ENCODE measurements at places on chromosomes 4 and X. TPM values are rescaled to one million over a fixed set of nuclear protein-coding genes. Genes with fewer than 3 reads are reported as not detected.

DNA sequence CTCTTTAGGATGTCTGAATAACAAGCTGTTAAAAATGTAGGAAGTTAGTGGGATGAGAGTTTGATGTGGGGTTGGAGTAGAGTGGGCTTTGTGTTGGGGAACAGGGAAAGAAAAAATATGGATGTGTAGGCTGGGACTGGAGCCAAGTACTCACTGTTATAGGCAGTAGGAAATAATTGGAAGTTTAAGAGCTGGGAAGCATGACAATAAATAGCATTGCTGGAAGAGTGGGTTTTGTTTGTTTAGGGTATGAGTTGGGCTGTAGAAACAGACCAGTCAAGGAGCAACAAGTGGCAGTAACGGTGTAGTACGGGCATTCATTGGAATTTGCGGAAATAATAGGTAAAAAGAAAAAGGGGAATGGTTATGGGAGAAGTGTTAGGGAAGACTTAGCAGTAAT lies 81.6 kb downstream of the KDM6A start:
- DNase-seq, result no peak

DNA sequence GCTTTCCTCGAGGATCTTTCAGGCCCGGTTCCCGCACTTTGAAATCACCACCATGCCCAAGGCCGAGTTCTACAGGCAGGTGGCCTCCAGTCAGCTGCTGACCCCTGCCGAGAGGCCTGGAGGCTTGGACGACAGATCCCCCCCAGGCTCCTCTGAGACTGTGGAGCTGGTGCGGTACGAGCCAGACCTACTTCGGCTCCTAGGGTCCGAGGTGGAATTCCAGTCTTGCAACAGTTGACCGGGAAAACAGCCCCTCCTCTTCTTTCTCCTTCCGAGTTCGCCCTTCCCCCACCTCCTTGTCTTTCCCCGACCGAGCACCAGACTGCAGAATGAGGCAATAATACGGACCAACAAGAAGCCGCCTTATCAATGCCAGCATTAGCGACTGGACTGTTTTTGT lies 54.4 kb downstream of the ELF4 start:
- DNase-seq, result no peak

- no peak for DNase-seq
Observed at GRCh38 chrX:132378281-132378680, 110.6 kb downstream of the MBNL3 start.

DNA sequence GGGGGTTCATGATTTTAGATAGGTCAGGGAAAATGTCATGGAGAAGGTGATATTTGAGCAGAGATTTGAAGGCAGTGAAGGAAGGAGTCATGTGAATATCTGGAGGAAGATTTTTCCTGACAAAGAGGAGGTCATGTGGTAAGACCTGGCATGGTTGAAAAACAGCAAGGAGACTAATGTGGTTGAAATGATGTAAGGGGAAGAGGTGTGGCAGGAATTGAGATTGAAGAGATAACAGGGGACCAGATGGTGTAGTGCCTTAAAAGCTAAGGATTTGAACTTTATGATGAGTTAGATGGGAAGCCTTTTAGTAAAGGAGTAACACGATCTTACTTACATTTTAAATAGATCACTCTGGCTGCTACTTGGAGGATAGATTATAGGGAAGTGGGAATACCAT lies 210.9 kb downstream of the RTL9 start:
- no peak for DNase-seq

DNA sequence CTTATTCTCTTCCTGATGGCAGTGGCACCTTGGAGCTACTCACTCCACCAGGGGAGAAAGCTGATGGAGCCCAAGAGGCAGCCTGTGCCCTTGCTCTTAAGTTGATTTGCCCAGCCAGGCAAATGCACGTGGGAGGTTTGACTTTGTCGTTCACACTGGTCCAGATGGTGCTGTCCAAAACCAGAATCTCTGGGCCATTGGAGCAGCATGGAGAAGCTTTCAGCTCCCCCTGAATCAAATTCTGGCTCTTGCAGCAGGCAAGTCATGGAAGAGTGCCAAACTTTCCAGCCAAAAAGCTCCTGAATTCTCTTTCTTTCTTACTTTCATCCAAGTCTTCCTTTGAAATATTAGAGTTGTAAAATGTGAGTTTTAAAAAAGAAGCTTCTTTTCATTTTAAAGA lies 970.4 kb downstream of the RPA4 start:
- peak; percentile 18 for DNase-seq

- no peak for DNase-seq
Observed at GRCh38 chrX:112835019-112835418, 5.6 kb downstream of the AMOT start.

DNA sequence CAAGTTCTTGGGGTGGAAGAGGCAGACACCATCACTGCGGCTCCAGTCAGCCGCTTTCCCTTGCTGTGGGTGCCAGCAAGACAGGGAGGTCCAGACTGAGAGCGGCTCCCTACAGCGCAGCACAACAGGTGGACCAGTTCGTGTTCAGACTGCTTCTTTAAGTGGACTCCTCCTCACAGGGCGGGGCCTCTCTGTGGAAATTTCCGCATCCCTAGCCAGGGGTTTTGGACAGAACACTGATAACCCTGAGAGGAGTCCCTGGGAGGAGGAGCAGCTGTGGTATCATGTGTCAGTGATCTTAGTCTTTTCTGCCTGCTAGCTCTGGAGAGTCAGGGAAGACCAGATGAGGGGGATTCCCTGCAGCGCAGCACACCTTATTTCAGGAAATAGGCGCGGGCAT lies 48.5 kb downstream of the MAGEC2 start:
- no peak for DNase-seq

GRCh38 chr4:90582087-90582486 lies 454.9 kb downstream of the CCSER1 start:
- DNase-seq, result no peak

- DNase-seq, result no peak
Observed at GRCh38 chr4:48129307-48130014, 4.6 kb downstream of the TXK start.

DNA sequence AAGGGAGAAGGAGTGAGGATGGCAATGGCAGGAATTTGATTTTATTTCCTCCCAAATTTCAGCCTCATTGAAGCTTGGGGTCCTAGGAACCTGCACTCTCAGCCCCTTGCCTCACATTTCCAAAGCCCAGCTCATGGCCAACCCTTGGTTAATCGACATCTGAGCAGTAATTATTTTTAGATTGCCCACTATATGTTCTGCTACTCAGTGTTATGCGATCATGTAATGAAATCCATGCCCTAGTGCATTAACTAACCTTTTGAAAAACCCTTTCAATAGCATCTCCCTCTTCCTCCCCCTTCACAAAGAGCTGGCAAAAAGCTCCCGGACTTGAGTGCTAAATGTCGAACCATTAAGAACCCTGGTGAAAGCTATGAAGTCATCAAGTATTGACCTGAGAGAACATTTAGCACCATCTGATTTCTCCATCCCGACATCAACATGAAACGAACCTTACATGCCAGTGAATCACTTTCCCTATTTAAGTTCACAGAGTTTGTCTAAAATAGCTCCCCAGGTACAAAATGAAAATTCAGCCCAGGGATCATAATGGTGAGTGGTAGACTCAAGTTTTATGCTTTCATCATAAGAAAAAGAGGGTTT lies 59.2 kb upstream of the RPS6KA3 start:
- no peak for DNase-seq

DNA sequence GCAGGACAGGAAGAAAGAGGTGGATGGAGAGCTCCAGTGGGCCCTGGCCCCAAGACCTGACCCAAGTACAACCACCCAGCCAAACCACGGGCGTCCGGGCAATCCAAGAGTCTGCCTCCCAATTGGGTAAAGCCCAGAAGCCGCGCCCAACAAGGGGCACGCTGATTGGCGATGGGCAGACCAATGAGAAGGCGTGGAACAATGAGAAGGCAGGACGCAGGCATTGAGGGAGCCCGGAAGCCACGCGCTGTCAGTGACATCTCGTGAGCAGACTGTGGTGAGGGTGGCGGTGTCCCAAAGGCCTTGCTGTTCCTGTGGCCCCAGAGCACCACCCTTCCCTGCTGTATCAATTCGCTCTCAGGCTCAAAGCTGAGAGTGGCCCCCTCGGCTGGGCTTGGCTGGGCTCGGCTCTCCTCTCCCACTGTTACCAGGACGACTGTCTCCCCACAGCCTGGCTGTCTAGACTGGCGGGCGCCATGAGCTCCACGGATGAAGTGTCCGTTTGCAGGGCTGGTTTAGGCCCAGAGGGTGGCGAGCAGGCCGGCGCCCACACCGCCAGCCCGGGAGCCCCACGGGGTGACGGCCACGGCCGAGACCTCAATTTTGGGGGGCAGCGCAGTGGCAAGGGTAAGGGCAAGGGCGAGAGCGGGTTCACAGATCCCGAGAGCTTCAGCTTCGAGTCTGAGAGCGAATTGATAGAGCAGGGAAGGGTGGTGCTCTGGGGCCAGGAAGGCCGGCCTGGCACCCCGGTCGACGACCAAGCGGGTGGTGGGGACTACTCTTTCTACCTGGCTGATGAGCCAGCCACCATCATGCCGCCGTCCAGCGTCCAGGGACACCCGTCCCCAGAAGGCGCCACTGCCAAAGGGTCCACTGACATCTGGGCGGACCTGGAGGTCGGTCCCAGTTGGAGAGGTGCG lies at the start of gene LOC101059915:
TSS of gene LOC101059915 (plus strand) at position 219 of the 920 bp plus-strand sequence.
- DNase-seq, result no peak

DNA sequence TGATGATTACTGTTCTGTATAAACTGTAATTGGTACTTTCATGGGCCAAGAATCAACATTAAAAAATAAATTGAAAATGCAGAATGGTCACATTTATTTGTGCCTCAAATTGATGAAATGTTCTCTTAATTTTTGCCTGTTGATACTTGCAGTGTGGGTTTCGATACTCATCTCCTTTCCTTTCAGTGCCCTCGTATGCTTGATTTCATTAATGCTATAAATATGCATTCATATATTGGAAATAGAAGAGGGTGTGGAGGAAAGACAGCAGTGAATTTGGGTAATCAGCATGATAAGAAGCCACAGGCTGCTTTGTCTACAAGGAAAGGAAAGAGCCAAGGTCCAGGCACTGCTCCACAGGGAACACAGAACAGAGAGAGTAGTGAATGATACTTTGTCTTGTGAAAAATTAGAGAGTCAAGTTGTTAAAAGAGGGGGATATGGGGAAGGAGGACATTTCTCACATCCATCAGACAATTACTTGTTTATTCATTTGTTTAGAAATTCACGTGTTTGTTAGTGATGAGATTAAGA lies 1.0 kb upstream of the DDX60 start:
- DNase-seq, result no peak

DNA sequence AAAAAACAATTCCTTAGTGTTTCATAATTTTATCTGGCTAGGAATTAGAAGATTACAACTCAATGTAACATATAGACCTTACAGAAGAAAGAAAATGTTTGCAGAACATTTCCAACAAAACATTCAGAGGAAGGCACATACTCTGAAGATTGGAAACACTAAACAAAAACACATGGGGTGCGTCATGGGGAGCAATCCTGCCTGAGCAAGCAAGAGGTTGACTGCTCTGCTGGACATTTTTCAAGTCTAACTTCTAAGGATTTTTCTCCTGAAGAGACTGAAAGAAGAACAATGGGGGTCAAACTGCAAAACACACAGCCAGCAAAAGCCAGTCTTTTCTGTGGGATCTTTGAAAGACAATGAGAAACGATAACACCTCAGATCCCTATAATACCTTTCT lies 182.8 kb downstream of the GUCY2F start:
- no peak for DNase-seq

DNA sequence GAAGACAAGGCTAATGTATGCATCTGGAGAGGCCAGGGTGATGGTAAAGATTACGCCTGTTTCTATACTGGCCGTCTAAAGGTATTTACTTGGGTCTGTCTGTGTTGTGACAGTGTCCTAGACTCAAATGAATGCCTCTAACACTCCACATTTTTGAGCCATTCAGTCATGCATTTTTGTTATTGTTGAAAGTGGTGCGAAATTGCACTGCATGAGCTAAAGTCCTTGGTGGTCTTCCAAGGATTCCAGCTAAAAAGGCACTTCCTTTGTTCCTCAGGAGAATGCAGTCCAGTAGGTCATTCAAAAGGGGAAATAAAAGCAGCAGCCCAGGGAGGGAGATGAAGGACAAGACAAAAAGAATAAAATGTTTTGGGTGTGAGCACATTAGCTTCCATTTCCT lies 3.0 kb downstream of the GPC4 start:
- no peak for DNase-seq

GRCh38 chrX:13661735-13662288 lies 8.9 kb downstream of the TCEANC start:
- DNase-seq, result no peak

DNA sequence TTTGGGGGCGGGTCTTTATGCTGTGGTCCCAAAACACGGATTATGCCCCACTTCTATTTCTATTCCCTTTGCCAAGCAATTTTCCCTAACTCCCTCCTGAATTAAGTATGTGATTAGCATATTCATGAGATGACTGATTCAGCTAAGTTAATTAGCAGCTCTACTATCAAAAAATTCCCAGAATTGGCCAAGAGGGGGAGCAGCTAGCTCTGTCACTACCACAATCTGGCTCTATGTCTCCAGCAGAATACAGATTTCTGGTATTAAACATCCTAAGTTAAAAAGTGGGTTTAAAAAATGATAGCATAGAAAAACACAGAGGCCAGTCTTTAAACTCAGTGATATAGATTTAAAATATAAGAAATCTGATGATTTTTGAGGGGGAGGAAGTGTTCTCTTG lies 80.3 kb downstream of the GPC4 start:
- DNase-seq, result no peak

- no peak for DNase-seq
Observed at GRCh38 chrX:134685668-134686067, 27.4 kb upstream of the PLAC1 start.

GRCh38 chr4:37717576-37717975 lies 31.4 kb upstream of the RELL1 start:
- DNase-seq, result no peak

- DNase-seq, result no peak
Observed at GRCh38 chrX:109270580-109271484, 211.1 kb downstream of the GUCY2F start.

- DNase-seq, result no peak
Observed at GRCh38 chr4:152138451-152138850, 377.6 kb upstream of the GATB start.

DNA sequence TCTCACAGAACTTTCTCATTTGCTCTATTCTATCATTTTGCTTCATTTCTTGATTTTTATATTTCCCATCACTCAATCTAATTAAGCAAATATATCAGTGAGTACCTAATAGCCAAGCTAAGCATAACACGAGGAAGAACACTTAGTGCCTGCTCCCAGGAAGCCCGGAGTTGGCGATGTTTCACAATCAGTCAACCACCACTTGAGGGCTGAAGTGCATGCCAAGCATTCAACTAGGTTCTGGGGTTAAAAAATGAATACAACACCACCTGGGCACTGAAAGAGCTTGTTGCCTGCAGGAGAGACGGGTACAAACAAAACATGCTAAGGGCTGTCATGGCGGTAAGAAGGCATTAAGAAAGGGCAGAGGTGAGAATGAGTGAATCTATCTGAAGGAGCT lies 47.5 kb downstream of the UCHL1 start:
- DNase-seq, result peak; percentile 54

SLC10A4 gene
- polyA plus RNA-seq, result 0.38 TPM

CT45A10 gene
- polyA plus RNA-seq, result 6.2 TPM

TMEM187 gene
- 5.5 TPM for polyA plus RNA-seq

CFP gene
- 6.3 TPM for polyA plus RNA-seq

TLL1 gene
- polyA plus RNA-seq, result 3.8 TPM

ATP8A1 gene
- polyA plus RNA-seq, result 29.9 TPM

PPEF1 gene
- polyA plus RNA-seq, result 0.65 TPM

PDZD4 gene
- 10.5 TPM for polyA plus RNA-seq

SSX2B gene
- polyA plus RNA-seq, result not detected

CT45A2 gene
- polyA plus RNA-seq, result 1.8 TPM

PITX2 gene
- polyA plus RNA-seq, result not detected

FMR1NB gene
- 0.32 TPM for polyA plus RNA-seq

GUCY1A1 gene
- polyA plus RNA-seq, result 121 TPM

SHROOM3 gene
- polyA plus RNA-seq, result 15.0 TPM

SGMS2 gene
- polyA plus RNA-seq, result 16.1 TPM

CT55 gene
- 0.30 TPM for polyA plus RNA-seq

DCAF4L1 gene
- 0.26 TPM for polyA plus RNA-seq
